ENCODE measurements at places on chromosomes 13 and 19.

DNA sequence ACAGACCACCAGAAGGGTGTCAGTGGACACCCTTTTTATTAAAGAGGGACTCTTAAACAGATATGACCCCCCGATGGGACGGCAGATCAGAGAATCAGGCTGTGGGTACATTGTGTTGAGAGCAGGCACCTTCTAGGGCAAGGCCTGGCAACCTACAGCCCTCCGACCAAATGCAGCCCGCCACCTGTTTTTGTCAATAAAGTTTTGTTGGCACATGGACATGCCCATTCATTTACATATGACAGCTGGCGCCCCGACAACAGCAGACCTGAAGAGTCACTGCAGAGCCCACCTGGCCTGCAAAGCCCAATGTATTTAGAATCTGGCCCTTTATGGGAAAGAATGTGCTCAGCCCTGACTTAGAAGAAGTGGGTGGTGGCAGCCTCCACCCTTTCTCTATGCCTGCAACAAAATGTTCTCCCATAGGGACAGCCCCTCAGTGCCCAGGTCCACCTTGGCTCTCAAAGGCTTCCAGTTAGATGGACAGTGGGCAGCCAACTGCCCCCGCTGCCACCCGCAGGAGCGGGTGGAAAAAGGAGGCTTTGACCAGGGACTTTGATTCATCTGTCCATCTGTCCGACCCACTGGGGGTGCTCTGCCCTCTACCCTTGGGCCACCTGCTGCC, 184.9 kb downstream of the PTPRS start:
- no peak for DNase-seq

DNA sequence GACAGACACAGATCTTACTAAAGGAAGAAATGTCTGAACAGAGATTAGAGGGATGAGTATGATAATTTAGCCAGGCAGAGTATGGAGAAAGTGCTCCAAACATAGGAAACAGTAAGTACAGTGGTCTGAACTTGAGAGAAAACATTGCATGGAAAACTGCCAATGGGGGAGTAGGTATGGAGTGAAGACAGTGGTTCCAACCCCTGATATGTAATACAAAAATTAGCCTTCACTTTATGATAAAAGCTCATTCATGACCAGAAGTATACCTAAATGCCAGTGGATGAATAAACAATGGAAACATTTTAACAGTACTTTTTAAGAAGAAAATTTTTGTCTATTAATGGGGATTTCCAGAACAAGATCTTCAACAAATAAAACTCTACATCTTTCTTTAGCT, 334.0 kb downstream of the DIAPH3 start:
- no peak for DNase-seq

GRCh38 chr19:47230921-47231214, at the start of gene BBC3:
TSS of gene BBC3 (minus strand) at chr19:47231199. CDS start at chr19:47228431, 2,768 bp downstream.
- DNase-seq, result no peak

GRCh38 chr19:1858412-1859081, 4.8 kb downstream of the KLF16 start:
- DNase-seq, result no peak

DNA sequence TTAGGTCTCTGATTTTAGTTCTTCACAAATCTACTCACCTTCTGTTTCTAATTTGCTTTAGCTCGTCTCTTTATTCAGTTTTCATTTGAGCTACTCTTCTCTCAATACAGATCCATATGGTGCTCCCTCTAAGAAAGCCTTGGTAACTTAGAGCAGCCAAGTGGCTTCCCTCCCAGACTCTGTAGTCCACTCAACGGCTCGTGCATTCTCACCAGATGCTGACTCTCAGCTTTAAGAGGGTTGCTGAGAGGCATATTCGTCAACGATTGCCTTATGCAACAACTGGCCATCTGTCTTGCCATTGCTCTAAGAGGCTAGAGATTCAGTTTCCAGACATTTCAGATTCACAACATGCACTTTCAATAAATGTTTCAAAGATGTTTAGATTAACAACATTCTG, 785.8 kb upstream of the SLC10A2 start:
- DNase-seq, result no peak

GRCh38 chr13:85282876-85283275, 516.3 kb downstream of the SLITRK6 start:
- no peak for DNase-seq

- no peak for DNase-seq
These were observed 1286.4 kb downstream of the PCDH9 start for GRCh38 chr13:65943708-65944107.

DNA sequence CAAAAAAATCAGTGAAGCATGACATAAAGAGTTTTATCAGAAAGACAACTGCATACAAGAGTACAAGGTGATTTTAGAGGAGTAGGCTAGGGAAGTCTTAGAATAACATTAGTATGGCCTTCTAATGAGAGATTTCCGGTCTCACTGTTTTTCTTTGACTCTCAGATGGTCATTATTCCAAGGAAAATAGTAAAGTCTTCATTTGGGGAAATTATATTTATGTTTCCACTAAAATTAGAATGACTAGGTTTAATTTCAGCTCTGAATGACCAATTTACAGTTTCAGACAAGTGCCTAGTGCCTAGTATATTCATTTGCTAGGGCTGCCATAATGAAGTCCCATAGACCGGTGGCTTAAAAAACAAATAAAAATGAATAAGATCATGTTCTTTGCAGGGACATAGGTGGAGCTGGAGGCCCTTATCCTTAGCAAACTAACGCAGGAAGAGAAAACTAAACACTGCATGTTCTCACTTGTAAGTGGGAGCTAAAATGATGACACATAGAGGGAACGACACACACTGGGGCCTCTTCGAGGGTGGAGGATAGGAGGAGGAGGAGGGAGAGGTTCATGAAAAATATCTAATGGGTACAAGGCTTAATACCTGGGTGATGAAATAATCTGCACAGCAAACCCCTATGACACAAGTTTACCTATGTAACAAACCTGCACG, 303.1 kb downstream of the PCDH9 start:
- no peak for DNase-seq

DNA sequence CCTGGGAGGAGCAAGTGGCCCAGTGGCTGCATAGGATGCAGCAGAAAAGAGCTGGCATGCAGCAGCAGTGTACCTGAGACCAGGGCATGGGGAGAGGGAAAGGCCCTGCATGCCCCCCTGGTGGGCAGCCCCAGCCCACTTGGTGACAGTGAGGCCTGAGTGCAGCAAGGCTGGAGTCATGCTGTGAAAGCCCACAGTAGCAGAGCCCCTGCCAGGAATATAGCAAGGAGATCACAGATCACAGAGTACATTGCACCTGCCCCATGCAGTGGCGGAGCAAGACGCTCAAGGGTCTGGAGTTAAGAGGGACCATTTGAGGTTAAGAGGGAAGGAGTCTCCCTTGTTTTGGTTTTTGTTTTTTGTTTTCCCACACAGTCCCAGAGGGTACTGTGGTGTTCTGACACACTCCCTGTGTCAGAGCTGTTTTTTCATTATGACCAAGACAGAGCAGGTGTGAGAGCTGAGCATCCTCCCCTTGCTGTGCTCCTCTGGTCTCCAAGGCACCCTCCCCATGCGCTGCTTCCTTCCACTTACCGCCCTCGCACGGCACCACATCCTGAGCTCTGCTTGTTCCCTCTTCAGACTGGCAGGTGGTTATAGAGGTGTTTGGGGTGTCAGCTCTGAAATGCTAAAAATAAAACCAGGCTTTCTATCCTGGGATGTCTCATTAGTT, 85.0 kb upstream of the UBL3 start:
- DNase-seq, result peak; percentile 39

DNA sequence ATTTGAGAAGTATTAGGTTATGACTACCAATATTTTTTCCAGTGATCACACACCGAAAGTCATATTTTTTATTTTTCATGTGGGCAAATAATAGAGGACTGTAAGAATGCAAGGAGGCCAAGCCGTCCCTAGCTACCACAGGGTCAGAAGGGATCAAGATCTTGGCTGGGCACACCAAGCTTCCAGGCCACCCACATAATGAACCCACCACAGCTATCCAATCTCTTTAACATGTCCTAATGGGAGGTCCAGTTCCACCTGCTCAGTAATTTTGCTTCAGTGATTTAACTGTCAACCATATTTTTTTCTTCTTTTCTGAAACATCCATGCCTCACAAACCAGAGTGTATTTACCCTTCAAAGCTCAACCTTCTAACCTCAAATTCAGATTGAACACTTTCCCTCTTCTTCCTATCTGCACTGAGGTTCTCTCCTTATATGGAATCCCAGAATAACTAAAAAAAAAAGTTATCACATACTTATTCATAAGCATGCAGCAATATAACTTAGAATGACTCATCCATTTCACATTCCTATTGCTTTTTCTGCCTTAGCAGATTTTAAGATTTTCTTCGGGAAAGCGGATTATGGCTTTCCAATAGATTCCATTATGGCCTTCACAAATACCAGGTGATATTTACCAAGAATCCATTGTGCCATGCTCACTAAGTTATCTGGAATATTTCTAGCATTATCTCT, 12.2 kb downstream of the ARGLU1 start:
- DNase-seq, result no peak

GRCh38 chr19:57241176-57241575, 744 bp downstream of the ZNF805 start:
- no peak for DNase-seq

- no peak for DNase-seq
These were observed 108.4 kb downstream of the LHFPL6 start for GRCh38 chr13:39494633-39495032.

- no peak for DNase-seq
These were observed 176.4 kb downstream of the FLT1 start for GRCh38 chr13:28318496-28318895.

- DNase-seq, result no peak
These were observed 12.2 kb downstream of the TMEM161A start for GRCh38 chr19:19126102-19126501.

DNA sequence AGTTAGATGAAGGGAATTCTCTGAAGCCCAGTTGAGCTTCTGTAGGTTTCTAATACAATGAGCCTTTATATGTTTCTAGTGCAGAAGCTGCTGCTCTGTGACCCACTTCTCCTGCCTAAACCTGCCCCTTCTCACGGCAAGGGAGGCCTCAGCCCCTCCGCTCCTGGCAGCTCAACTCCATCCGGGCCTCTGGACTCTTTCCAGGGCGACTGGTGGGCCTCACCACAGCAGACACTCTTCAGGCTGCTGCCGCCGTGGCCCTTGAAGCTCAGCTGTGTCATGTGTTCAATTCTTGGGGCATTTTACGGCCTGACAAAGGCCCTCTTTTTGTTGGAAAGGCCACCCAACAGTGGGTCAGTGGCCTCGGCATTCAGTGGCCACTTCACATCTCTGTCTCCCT, 10.0 kb upstream of the C19orf33 start:
- DNase-seq, result no peak

- DNase-seq, result no peak
These were observed 410.7 kb downstream of the MZT1 start for GRCh38 chr13:72316716-72317115.

GRCh38 chr19:33488826-33489225, 32.8 kb downstream of the PEPD start:
- DNase-seq, result no peak

- DNase-seq, result no peak
These were observed 19.2 kb downstream of the KLK5 start for GRCh38 chr19:50933640-50934039.

DNA sequence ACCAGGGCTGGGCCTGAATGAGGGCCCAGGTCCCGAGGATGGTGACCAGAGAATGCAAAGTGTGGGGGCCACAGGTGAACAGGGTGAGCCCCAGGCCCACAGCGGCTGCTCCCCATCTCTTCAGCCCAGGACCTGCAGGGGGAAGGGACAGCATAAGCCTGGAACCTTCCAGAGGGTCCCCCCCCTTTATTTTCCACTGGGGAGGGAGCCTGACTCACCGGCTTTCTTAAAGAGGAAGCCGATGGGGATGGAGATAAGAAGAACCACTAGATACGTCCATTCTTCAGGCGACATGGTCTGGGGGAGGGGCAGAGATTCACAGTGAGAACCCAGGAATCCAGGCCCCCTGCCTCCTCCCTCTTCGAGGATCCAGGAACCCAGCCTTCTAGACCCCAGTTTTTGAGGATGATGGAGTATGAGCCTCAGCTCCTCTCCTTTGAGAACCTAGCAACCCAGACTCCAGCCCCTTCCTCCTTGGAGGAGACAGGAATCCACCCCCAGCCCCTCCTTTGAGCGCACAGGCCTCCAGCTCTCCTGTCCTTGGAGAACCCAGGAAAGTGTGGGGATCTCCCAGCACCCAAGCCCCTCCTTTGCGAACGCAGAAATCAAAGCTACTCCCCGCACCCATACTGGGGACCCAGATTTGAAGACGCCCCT, 1.0 kb downstream of the MBOAT7 start:
- peak; percentile 69 for DNase-seq

- DNase-seq, result no peak
These were observed 191.4 kb downstream of the POSTN start for GRCh38 chr13:37407156-37407555.

DNA sequence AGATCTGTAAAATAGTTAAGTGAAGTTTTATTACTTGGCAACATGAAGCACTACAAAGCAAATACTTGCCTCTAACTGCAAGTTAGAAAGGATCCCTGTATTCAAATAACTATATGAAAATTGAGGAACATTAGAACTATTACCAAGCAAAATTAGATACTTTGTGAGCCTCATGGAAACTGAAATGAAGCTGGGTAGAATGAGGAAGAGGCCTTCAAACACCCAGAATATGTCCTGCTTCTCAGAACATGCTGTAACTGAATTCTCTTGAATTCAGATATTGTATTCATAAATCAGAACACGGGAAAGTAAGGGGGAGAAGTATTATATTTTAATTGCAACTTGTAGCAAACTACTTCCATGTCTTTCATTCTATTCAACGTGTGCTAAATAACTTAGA, 947.9 kb downstream of the PCDH17 start:
- DNase-seq, result no peak

GRCh38 chr19:16372065-16372915, 47.7 kb downstream of the KLF2 start:
- no peak for DNase-seq

- DNase-seq, result no peak
These were observed 20.1 kb upstream of the MYO16 start for GRCh38 chr13:108609353-108609752.

DNA sequence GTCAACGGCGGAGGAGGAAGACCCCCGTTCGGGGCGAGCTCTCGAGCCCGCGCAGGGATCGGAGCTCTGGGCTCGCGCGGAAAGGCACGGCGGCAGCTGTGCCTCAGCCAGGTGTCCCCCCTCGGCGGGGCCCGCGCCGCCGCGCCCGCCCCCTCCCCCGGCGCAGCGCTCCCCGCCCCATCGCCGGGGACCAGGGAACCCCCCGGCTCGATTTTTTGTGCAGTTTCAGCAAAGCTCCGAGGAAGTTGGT, 110.0 kb downstream of the KCNRG start:
- DNase-seq, result no peak

GRCh38 chr19:51457351-51458013, 772 bp downstream of the SIGLEC8 start:
- DNase-seq, result no peak

DNA sequence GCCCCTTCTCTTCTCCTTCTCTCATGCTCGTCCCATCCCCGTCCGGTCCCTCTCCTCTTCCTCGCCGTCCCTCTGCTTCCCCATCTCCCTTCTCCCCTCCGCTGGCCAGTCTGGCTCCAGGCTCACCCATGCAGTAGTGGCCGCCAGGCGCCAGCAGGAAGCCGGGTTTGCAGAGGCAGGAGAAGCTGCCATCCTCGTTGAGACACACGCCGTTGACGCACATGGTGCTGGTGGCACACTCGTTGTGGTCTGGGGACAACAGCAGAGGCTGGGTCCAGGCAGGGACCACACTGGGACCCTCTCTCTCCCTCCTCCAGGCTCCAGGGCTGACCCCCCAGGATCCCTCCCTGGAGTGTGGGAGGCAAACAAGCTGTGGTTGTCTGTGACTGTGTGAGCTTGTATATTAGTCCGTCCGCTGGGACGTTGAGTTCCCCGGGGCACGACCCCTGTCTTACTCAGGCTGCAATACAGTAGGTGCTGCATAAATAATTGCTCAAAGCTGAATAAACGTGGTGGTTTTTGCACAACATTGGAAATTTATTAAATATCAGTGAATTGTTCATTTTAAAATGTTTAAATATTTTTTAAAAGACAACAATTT, 16.4 kb downstream of the FBN3 start:
- DNase-seq, result no peak
